ENCODE measurements at places on chromosomes 7 and 10. TPM values are rescaled to one million over a fixed set of nuclear protein-coding genes. Genes with fewer than 3 reads are reported as not detected.

- DNase-seq = no peak
These were observed 47.5 kb downstream of the CAMK2B start for GRCh38 chr7:44277851-44278250.

- DNase-seq = peak; percentile 23
These were observed 157.0 kb downstream of the TAX1BP1 start for GRCh38 chr7:27897001-27897400.

GRCh38 chr10:117239721-117240620 is 943 bp upstream of the SLC18A2 start:
- no peak for DNase-seq

DNA sequence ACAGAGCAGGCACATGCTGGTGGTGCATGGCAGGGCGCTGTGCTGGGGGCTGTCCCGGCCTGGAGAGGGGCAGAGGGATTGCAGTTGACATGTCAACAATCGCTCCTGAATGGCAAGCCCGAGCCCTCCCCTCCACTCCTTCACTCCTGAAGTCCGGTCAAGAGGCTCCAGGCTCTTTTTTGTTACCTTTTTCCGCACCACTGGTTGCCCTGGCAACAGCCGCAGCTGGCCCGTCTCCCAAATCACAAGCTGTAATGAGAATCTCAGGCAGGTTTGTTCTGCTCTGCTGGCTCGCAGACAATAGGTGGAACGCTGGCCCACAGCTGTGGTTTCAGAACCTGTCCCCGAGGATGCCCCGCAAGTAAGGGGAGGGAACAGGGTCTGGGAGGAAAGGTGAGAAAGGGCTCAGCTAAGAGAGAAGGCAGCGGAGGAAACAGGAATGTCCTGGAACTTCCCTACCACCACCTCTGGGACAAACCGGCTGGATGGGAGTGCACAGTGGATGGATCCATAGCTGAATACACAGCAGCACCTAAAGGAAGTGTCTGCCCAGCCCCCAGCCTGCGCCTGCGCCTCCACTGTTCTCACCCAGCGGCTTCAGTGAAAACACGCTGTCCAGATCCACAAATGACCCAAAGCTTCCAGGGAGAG is 58.9 kb downstream of the CALML3 start:
- DNase-seq = no peak

GRCh38 chr7:119888251-119888650 is 384.7 kb upstream of the KCND2 start:
- no peak for DNase-seq

GRCh38 chr7:37683246-37684120 is at the start of gene GPR141:
TSS of gene GPR141 (plus strand) at chr7:37683766. CDS start at chr7:37740394, 56,628 bp downstream.
- DNase-seq = no peak

Gene TEX36
- not detected for polyA plus RNA-seq

Gene HERPUD2
- 43.3 TPM for polyA plus RNA-seq

Gene PIK3AP1
- polyA plus RNA-seq = 0.16 TPM

Gene OR2A42
- not detected for polyA plus RNA-seq

Gene PRTFDC1
- 46.8 TPM for polyA plus RNA-seq

All from AG04450 (cell line).